ENCODE measurements at places on chromosomes 7 and 10.

- DNase-seq = no peak
These were observed 425 bp upstream of the MTG1 start for GRCh38 chr10:133393401-133394063.

- no peak for DNase-seq
These were observed 334.3 kb downstream of the LRMDA start for GRCh38 chr10:75765789-75766096.

- no peak for DNase-seq
These were observed 145.2 kb upstream of the KLF14 start for GRCh38 chr7:130879191-130879590.

- DNase-seq = no peak
These were observed 160.0 kb downstream of the SLIT1 start for GRCh38 chr10:97025613-97026242.

DNA sequence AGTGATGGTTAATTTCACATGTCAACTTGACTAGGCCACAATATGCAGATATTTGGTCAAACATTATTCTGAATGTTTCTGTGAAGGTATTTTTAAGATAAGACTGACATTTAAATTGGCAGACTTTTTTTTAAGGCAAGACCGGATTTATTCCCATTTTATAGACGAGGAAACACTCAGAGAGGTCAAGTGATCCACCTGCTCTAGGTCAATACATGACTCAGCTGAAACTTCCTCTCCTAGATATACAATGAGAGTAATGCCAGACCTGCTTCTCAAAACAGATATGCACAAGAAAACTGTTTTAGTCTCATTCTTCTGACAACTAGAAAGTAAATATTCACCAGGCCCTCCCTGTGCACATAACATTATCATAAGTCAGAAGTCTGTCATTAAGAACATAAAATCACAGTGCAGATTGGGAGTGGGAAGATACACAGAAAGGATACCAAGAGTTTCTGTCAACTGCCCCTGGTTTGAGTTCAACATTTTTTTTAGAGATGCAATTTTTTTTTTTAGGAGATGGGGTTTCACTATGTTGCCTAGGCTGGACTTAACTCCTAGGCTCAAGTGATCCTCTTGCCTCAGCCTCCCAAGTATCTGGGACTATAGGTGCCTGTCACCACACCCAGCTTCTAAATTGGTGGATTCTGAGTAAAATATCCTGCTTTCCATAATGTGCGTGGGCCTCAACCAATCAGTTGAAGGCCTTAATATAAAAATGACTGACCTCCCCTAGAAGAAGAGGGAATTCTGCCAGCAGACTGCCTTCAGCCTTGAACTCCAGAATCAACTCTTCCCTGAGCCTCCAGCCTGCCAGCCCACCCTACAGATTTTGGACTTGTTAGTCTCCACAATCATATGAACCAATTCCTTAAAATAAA lies 121.4 kb downstream of the ZFAND4 start:
- DNase-seq = no peak

All from cortex of kidney (tissue), 1 donor.